RWPE2 (cell line): ENCODE measurements at places on chromosomes 11 and 22.

GRCh38 chr11:94193288-94193687 is 64.6 kb downstream of the PANX1 start:
- DNase-seq: peak; percentile 71

- no peak for DNase-seq
Measured at GRCh38 chr11:85355921-85356320, 271.2 kb downstream of the DLG2 start.

DNA sequence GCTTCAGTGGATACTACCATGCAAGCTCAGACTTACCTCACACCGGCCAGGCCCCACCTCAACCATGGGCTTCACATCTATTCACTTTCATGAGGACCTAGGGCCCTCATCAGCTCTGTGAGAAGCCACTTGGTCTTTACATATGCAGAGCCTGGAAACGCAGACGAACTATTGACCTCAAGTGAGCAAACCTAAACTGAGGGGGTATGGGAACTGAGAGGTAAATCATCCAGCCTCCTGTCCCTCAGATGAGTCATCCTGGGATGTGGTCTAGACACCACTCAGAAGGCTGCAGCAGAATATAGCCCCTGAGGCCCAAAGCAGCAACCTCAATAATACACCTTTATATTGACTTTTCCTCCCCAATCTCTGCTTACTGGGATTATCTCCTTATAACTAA is 578.0 kb downstream of the INSC start:
- DNase-seq: no peak

- no peak for DNase-seq
Measured at GRCh38 chr11:65384301-65384889, 1.9 kb upstream of the SLC25A45 start.

GRCh38 chr11:2792381-2793250 is 92.8 kb upstream of the KCNQ1OT1 start:
- peak; percentile 50 for DNase-seq

GRCh38 chr22:47419239-47419638 is 656.8 kb downstream of the TBC1D22A start:
- DNase-seq: no peak

GRCh38 chr22:29032014-29032475 is 29.6 kb downstream of the C22orf31 start:
- DNase-seq: no peak
